ENCODE measurements at places on chromosomes 12 and 14. TPM values are rescaled to one million over a fixed set of nuclear protein-coding genes. Genes with fewer than 3 reads are reported as not detected.

- no peaks in the 10 kb centered on the region for H3K36me3 ChIP-seq
- peaks cover 27% of the 10 kb centered on the region for H3K4me1 ChIP-seq
- no peak for DNase-seq
- no peaks in the 10 kb centered on the region for H3K27me3 ChIP-seq
- no peak overlapping the region for H3K27ac ChIP-seq
- H3K4me3 ChIP-seq: no peak overlapping the region
Observed at GRCh38 chr12:3229577-3229976, 152.4 kb downstream of the TSPAN9 start.

GRCh38 chr12:3560295-3560620 is 69.3 kb downstream of the PRMT8 start:
- H3K4me3 ChIP-seq: no peak overlapping the region
- no peak for DNase-seq
- peaks cover 2% of the 10 kb centered on the region for H3K4me1 ChIP-seq
- H3K27me3 ChIP-seq: peaks cover 2% of the 10 kb centered on the region
- no peak overlapping the region for H3K27ac ChIP-seq

RNASE1 gene
- 9.7 TPM for total RNA-seq

OR4N5 gene
- total RNA-seq: not detected

- no peaks in the 10 kb centered on the region for H3K27me3 ChIP-seq
- H3K4me1 ChIP-seq: peaks cover 28% of the 10 kb centered on the region
- H3K36me3 ChIP-seq: no peaks in the 10 kb centered on the region
Observed at GRCh38 chr14:69812711-69813110, 15.7 kb upstream of the SLC10A1 start.

- peak overlapping the region; percentile 44 for H3K27ac ChIP-seq
- H3K27me3 ChIP-seq: no peaks in the 10 kb centered on the region
- peaks cover 42% of the 10 kb centered on the region for H3K4me1 ChIP-seq
- H3K36me3 ChIP-seq: no peaks in the 10 kb centered on the region
- H3K4me3 ChIP-seq: no peak overlapping the region
Observed at GRCh38 chr14:69701291-69701690, 65.7 kb upstream of the SRSF5 start.

DNA sequence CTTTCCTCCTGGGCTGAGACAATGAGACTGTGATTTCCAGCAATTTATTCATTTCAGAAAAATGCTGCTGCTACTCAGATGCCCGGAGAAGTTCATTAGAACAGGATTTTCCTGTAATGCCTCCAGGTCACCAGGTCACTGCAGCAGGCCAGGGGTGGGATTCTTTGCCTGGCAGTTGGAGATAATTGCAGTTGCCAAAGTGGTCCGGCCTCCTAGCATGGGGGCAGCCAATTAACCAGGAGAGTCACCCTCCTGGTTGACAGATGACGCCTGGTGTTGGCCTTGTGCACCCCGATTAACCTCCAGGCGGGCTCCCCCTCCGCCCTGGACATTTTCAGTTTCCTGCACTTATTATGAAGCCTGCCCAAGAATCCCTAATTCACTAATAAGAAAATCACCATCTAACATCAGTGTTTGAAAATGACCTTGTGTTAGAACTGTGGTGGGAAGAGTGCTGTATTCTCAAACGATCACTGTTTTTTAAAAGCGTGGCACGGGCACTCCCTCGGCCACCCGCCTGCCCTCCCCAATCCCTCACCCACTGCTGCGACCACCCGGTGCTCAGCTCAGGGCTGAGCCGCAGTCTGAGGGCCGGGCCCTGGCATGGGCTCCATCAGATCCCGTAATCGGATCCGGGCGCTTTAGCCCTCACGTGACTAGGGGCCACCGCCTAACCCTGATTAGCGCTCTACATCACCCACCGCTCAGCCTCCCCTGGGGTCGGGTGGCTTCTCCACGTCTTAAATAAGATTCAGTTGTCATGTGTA is 12.9 kb downstream of the RIMBP2 start:
- no peaks in the 10 kb centered on the region for H3K27me3 ChIP-seq
- no peak for DNase-seq
- no peak overlapping the region for H3K4me3 ChIP-seq
- H3K27ac ChIP-seq: peak overlapping the region; percentile 72
- H3K4me1 ChIP-seq: peaks cover 19% of the 10 kb centered on the region

GRCh38 chr14:23093991-23094665 is 808 bp downstream of the ACIN1 start:
- no peak overlapping the region for H3K4me3 ChIP-seq
- no peak for DNase-seq
- H3K27ac ChIP-seq: no peak overlapping the region

PTPRR gene
- total RNA-seq: 0.61 TPM

- H3K27ac ChIP-seq: no peak overlapping the region
- no peaks in the 10 kb centered on the region for H3K4me1 ChIP-seq
Observed at GRCh38 chr14:84533181-84533725, 996.7 kb upstream of the FLRT2 start.

- peaks cover 24% of the 10 kb centered on the region for H3K27me3 ChIP-seq
- H3K4me1 ChIP-seq: no peaks in the 10 kb centered on the region
- no peak overlapping the region for H3K4me3 ChIP-seq
- H3K36me3 ChIP-seq: no peaks in the 10 kb centered on the region
Observed at GRCh38 chr14:64815257-64815656, 64.5 kb downstream of the SPTB start.

DNA sequence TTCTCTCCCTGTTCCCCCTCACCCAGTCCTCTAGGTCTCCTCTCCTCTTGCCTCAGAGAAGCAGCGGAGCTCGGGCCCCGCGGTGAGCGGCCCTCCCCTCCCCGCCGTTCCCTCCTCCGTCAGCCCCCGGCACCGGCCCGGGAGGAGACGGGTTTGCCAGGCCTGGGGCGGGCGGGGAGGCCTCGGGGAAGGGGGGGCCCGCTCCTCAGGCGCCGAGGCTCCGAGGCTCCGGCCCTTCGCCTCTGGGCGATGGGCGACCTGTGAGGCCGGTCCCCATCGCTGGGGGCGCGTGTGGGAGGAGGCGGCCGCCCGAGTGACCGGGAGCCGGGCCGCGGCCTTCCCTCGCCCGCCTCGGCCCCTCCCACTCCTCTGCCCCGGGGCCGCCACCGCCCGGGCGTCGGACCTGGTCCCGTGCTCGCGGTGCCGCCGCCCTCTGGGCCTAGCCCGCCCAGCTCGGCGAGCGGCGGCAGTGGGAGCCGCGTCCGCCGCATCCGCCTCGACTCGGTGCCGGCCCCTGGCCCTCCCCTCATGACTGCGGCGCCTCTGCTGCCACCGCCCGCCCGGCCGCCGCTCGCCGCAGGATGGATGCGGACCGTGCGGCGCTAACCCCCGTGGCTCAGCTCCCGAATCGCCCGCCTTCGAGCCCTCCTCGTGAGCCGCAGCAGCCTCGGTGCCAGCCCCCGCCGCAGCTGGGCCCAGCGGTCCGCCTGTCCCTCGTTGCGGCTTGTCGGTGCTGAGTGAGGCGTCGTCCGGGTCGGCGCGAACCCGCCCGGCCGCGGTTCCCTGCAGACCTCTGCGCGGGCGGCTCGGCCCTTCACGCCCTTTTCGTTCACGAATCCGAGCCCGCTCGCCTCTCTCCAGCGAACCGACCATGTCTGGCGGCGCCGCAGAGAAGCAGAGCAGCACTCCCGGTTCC is 574 bp downstream of the WNK1 start:
- no peaks in the 10 kb centered on the region for H3K27me3 ChIP-seq
- DNase-seq: peak; percentile 55
- H3K27ac ChIP-seq: peak overlapping the region; percentile 82
- H3K4me1 ChIP-seq: peaks cover 39% of the 10 kb centered on the region
- H3K4me3 ChIP-seq: peak overlapping the region; percentile 97
- H3K36me3 ChIP-seq: no peaks in the 10 kb centered on the region

TAS2R20 gene
- total RNA-seq: 1.1 TPM

HSPA2 gene
- total RNA-seq: 2.7 TPM

- H3K4me1 ChIP-seq: no peaks in the 10 kb centered on the region
- H3K27me3 ChIP-seq: peaks cover 42% of the 10 kb centered on the region
- DNase-seq: no peak
- no peak overlapping the region for H3K4me3 ChIP-seq
- H3K27ac ChIP-seq: no peak overlapping the region
- H3K36me3 ChIP-seq: no peaks in the 10 kb centered on the region
Observed at GRCh38 chr12:4621511-4621910, 27.3 kb downstream of the AKAP3 start.

LUM gene
- 33.9 TPM for total RNA-seq

TAS2R7 gene
- 0.21 TPM for total RNA-seq

DNA sequence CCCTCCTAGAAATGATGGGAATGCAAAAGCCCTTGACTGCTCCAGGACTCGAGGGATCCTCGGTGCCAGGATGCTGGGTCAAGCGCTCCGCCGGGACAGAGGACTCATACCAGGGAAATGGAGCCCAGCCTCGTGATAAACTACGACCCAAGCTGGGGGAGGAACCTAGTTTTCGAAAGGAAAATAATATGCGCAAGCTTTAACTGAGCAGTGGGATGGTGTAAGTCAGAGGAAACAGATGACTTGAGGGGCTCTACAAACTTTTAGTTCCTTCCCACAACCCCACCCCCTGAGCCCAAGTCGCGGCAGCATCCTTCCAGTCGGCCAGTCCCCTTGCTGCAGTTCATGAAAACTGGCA is 654 bp upstream of the SUPT16H start:
- peaks cover 8% of the 10 kb centered on the region for H3K36me3 ChIP-seq
- H3K4me3 ChIP-seq: peak overlapping the region; percentile 98
- peaks cover 31% of the 10 kb centered on the region for H3K4me1 ChIP-seq
- peaks cover 2% of the 10 kb centered on the region for H3K27me3 ChIP-seq
- DNase-seq: no peak

PRB2 gene
- total RNA-seq: not detected

DNA sequence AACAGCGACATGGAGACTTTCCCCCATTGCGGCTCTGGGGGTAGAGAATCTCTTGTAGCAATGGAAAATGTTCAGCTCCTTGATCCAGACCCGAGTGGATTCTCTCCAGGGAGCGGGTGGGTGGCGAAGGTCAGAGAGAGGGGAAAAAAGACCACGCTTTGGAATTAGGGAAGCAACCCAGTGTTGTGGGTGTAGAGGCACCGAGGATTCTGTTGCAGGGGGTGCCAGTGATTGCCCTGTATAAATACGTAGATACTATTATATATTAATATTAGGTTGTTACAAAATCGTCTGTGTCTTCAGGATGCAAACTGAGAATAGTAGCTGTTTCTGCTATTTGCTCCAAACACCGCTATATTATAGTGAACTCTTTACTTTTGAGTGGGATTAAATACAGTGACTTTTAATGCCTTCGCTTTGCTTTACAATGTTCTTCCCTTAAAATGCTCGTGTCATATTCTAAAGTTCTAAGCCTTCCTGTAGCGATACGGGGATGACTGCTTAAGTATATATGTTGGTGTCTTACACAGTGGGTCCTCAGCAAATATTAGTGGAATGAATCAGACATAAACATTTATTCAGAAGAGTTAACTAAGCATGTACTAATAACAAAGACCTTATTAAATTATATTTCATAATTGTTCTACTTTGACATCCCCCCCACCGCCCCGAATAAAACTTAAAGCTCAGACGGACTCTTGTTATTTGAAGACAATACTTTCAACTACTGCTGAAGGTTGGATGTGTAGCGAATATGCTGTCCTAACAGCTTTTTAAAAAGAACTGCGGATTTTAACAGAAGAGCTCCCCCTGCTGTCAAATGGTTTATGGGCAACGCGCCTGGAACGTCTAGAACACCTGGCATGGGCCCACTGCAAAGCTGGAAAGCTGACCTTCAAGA is 136.4 kb upstream of the KRAS start:
- peak; percentile 80 for DNase-seq
- H3K4me3 ChIP-seq: peak overlapping the region; percentile 95
- H3K27ac ChIP-seq: peak overlapping the region; percentile 82
- H3K4me1 ChIP-seq: peaks cover 27% of the 10 kb centered on the region
- H3K27me3 ChIP-seq: peaks cover 20% of the 10 kb centered on the region

- H3K4me3 ChIP-seq: peak overlapping the region; percentile 90
- peaks cover 2% of the 10 kb centered on the region for H3K36me3 ChIP-seq
- peaks cover 2% of the 10 kb centered on the region for H3K27me3 ChIP-seq
- H3K4me1 ChIP-seq: peaks cover 33% of the 10 kb centered on the region
- DNase-seq: no peak
Observed at GRCh38 chr14:55272922-55273321, 1.7 kb downstream of the FBXO34 start.

DNA sequence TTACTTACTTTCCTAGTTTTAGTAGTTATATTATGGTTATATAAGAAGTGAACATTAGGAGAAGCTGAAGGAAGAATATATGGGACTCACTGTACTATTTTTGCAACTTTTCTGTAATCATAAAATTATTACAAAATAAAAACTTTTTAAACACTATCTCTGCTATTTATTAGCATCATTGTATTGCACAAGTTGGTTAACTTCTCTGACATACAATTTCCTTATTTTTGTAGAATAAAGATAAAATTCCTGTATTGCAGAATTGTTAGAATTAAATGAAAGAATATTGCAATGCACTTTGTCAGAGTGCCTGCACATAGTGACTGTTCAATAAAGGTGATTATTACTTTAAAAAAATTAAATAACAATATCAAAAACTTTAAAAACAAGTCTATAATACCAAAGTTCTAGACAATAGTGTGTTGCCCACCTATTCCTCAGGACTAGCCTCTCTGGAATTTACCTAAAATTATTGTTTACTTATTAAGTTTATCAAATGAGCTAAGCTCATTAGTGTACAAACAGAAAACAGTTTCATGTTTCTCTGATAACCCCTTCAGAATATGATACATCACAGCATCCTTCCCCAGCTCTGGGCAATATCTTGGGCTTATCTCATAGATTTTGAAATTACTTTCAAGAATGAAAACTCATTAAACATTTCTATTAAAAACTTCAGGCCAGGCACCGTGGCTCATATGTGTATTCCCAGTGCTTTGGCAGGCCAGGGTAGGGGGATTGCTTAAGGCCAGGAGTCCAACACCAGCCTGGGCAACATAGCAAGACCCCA is 77.4 kb upstream of the TMPO start:
- no peaks in the 10 kb centered on the region for H3K27me3 ChIP-seq
- no peak overlapping the region for H3K27ac ChIP-seq
- no peaks in the 10 kb centered on the region for H3K36me3 ChIP-seq
- no peak overlapping the region for H3K4me3 ChIP-seq
- no peak for DNase-seq
- peaks cover 9% of the 10 kb centered on the region for H3K4me1 ChIP-seq

SLC41A2 gene
- total RNA-seq: 3.8 TPM

GRCh38 chr12:94545935-94546771 is 86.5 kb upstream of the CEP83 start:
- H3K27me3 ChIP-seq: no peaks in the 10 kb centered on the region
- no peak overlapping the region for H3K27ac ChIP-seq
- no peaks in the 10 kb centered on the region for H3K4me1 ChIP-seq
- peak; percentile 39 for DNase-seq

GRCh38 chr14:37673439-37673838 is 78.0 kb downstream of the TTC6 start:
- no peaks in the 10 kb centered on the region for H3K36me3 ChIP-seq
- DNase-seq: no peak
- H3K27me3 ChIP-seq: peaks cover 5% of the 10 kb centered on the region
- H3K4me3 ChIP-seq: no peak overlapping the region
- H3K4me1 ChIP-seq: no peaks in the 10 kb centered on the region

GRCh38 chr14:101514136-101514535 is 47.2 kb upstream of the DIO3 start:
- no peaks in the 10 kb centered on the region for H3K4me1 ChIP-seq
- DNase-seq: no peak
- H3K4me3 ChIP-seq: no peak overlapping the region
- H3K27ac ChIP-seq: no peak overlapping the region
- no peaks in the 10 kb centered on the region for H3K36me3 ChIP-seq

IRF9 gene
- 22.9 TPM for total RNA-seq

PTCSC3 gene
- total RNA-seq: not detected
